ENCODE measurements at places on chromosomes 3 and 15. TPM values are rescaled to one million over a fixed set of nuclear protein-coding genes. Genes with fewer than 3 reads are reported as not detected.
A peak's percentile ranks its signal among the peaks of the same experiment; 100 is the strongest.

DNA sequence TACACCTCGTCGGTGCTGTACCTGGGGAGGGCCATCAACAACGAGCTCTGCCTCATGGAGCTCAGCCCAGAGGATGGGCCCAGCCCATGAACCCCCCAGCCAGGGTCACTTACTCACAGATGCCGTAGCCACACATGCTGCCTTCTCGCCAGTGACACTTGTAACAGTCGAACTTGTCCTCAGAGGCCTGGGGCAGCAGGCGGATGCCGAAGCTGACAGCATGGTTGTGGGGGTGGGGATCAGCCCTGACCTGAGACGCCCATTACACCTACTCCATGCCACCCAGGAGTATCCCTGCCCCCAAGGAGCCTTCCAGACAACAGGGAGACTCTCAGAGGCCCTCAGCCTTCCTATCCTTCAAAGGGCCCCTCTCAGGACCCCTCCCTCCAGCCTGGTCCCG lies 12.1 kb downstream of the ALS2CL start:
- no peak for DNase-seq

DNA sequence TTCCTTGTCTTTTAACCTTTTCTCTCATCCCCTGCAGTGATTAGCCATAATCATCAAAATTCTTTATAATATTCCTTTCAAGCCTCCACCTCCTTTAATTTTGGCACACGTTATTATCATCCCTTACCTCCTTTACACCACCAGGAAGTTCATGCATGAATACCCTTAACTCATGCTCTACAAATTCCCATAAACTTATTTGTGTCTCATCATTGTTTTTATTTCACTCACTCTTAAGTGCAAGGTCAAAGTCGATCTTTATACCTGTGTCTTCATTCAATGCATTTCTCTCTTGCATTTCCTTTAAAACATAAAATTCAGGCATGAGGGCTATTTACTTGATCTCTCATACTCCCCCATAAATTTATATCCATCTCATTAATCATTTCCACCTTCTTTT lies 1064.6 kb upstream of the CADM2 start:
- no peak for DNase-seq

DNA sequence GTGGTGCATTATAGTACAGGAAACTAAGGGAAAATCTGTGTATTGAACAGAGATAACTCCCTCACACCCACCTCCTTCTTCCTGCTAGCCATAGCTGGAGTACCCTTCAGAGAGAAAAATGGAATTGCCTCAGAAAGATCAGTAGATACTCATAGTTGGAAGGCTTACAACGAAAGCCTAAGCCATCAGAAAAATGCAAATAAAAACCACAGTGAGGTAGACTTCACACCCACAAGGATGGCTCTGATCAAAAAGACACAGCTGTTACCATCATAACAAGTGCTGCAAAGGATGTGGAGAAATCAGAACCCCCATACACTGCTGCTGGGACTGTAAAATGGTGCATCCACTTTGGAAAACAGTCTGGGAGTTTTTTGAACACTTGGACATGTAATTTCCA lies 7.4 kb upstream of the DLG1 start:
- peak; percentile 44 for DNase-seq

DNA sequence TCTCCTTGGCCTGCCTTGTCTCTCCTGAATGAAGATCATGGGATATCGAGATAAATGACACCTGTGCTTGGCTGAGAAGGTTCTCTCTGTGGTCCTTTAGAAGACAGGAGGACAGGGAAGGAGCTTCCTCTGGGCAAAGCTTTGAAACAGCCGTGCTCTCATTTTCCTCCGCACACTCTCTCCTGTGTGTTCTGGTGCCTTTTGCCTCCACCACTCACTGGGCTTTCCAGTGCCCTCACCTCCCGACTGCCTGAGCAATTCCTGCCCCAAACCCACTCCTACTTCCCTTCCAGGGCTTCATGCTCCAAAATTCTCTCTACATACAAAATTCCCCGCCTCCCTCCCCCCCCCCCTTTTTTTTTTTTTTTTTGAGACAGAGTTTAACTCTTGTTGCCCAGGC lies 32.3 kb downstream of the UPK1B start:
- no peak for DNase-seq

- DNase-seq = no peak
Observed at GRCh38 chr3:45943207-45943846, at the start of gene CXCR6. TSS of gene CXCR6 (plus strand) at chr3:45943464. CDS start at chr3:45946482, 3,018 bp downstream.

- DNase-seq = peak; percentile 50
Observed at GRCh38 chr3:126654571-126655383, at the start of gene TXNRD3. TSS of gene TXNRD3 (minus strand) at chr3:126655124.

GRCh38 chr15:28945626-28946230 lies 60.0 kb downstream of the APBA2 start:
- DNase-seq = no peak

DNA sequence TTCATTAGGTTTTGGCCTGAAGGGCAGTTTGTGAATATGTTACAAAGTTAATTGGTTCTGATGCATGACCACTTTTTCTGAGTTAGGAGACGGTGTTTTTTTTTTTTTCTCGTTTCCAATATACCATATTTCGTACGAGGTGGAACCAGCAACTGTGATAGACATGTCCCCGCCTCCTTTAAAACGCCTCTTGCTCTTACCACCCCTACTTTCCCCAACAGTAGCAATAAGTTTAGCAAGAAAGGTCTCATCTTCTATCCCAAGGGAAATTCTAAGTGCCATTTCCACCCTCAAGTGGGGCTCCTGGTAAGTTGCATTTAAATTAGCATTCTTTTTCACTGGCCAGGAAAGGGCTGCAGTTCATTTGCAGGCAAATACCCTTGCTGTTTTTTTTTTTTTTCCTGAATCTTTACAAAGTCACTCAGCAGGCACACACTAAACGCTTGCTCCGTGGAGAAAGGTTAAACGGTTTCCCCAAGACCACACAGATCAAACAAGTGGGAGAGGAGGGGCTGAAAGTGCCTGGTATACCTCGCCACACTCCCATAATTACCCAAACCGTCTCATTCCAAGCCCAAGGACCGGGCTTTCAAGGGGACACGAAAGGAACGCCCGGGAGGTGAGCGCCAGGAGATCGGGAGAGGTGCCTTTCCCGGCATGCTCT lies 39.5 kb upstream of the MGA start:
- no peak for DNase-seq

DNA sequence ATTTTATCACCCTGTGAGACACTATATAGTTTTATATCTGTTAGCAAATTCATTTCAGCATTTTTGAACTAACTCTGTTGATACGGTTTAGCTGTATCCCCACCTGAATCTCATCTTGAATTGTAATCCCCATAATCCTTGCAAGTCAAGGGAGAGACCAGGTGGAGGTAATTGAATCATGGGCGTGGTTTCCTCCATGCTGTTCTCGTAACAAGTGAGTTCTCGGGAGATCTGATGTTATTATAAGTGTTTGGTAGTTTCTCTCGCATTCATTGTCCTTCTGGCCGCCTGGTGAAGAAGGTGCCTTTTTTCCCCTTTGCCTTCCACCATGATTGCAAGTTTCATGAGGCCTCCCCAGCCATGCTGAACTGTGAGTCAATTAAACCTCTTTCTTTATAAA lies 53.2 kb upstream of the TMC3 start:
- DNase-seq = no peak

DNA sequence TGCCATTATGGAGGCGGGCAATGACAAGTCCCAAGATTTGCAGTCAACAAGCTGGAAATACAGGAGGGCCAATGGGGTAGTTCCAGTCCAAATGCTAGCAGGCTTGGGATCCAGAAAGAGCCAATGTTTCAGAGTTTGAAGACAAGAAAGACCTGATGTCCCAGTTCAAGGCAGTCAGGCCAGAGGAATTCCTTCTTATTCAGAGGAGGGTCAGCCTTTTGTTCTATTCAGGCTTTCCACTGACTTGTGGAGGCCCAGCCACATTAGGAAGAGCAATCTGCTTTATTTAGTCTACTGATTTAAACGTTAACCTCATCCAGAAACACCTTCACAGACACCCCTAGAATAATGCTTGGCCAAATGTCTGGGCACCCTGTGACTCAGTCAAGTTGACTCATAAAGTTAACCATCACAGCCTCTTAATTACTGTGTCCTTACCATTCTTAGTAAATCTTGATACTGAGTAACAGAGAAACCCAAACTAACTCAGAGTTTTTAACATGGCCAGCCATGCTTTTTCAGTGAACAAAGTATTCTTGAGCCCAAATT lies 50.9 kb upstream of the NPHP3 start:
- no peak for DNase-seq

GRCh38 chr3:23762214-23762613 lies 43.5 kb upstream of the UBE2E1 start:
- DNase-seq = no peak

DNA sequence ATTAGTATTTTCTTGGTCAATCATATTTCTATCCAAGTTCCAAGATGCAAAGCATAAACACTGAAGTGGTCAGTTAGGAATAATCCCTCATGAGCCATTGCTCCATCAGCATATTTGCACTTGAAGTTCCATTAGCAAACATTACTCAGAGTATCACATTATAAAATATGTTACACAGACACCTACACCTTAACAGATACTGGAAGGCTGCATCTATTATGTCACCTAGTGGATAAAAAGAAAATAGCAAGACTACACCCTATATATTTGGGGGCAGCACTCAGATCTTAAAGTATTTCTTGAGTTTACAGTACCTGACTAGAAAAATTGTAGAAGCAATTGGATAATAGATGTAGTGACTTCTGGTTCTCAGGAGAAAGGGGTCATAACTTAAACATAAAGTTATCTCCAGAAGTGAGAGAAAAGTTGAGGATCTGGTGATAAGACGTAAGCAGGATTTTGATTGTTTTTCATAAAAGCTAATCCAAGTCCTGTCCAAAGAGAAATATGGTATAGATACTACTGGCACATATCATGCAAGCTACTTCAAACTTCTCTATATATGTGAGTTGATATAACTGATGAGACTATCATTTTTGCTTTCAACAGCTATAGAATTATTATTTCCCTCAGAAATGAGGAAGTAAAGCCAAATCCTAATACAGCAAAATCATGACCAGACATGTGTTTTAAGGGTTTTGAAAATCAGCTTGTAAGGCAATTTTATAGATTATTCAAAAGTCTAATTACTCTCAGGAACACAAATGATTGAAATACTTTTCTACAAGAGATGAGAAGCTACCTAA lies 422.2 kb downstream of the GBE1 start:
- peak; percentile 37 for DNase-seq

DNA sequence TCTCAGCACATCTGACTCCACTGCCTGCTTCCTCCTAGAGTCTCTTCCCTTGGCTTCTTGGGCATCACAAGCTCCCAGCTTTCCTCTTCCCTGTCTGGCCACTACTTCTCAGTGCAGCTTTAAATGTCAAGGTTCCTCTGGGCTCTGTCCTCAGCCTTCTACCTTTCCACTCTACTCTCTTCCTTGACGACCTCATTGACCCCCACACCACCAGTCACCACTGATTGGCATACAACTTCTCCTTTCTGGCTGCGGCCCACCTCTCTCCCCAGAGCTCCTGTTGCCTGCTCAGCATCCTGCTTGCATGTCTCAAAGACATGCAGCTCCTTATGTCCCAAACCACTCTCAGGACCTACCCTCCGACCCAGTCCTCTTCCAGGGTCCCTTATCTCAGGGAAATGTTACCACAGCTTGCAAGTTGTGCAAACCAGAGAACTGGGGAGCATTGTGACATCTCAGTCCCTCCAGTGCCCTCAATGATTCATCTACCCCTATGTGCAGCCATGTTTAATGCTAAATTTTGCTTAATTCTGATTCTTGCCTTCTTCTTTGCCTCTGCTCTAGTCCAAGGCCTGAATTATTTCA lies 49.9 kb downstream of the TRPM1 start:
- no peak for DNase-seq

DNA sequence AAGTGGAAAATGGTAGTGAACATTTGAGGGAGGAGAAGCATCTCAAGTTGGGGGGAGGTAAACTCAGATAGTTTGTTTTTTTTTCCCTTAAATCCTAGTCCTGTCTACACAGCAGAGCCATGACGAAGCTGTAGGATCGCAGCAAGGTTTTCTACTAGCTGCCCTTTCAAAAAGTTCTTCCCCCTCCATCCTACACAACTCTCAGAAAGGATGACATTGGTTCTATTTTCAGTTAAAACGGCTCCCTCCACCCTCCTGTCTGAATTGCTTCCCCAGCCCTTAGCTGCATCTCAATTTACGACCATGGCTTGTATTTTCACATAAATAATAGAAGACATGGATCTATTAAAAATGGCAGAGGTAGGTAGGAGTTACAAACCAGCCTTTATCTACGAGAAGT lies 2.2 kb downstream of the HOMER2 start:
- no peak for DNase-seq

DNA sequence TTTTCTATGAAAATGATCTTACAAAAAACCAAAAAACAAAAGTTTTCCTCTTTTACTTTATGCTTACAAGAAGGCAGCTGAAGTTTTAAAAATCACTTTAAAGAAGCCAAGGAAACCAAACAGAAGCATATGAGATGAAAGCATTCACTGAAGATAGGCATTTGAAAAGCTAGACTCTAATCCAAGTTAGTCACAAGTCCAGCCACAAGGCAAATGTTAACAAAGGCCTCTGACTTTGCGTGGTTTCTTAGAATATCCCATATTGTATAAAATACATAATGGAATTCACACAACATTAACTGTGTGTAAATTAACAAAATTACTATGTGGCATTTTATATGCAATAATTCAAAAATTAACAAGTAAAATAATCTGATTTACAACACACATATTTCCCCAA lies 17.7 kb downstream of the MRPL3 start:
- DNase-seq = no peak

DNA sequence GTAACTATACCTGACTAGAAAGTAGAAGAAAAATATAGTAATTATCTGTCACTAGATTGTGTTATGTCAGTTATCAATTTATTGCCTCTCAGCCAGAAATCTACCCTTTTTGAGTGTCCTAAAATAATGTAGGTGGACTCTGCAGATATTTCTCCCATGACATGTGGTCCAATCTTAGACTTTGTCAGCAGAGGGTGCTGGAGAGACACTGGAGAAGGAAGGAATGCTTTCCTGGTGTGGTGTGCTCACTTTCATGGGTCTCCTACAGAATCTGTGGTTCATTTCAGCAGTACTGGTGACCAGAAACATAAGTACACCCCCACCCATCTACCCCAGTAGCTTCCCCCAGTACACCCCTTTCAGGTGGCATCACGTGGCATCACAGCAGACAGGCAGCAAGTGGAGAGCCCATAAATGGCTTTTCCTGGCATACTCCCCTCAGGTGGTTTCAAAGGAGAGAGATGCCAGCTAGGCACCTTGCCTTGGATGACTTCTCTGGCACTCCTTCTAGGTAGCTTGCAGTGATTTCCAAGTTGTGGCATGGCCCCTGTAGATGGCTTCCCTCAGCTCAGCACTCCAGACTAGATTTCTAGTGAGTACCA lies 114.7 kb downstream of the GADL1 start:
- peak; percentile 54 for DNase-seq

DNA sequence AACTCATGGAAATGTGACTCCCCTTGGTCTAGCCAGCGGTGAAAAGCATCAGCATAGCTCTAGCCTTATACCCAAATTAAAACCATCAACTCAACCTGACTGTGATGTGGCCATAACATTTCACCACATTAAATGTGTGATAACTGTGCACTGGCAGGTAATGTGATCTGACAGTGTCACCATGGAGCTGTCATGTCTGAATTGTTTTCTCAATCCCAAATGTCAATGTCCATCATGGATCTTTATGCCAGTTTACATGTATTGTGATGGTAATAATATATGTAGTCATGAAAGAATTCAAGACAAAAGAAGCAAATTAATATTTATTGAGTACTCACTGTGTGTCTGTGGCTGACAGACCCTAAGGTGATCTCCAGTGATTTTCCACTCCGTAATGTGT lies 213.4 kb upstream of the EOMES start:
- DNase-seq = no peak

The AMOTL2 gene
- 197 TPM for total RNA-seq

The VILL gene
- 1.0 TPM for total RNA-seq

The ATP10A gene
- 4.0 TPM for total RNA-seq

The OR5AC2 gene
- not detected for total RNA-seq

Data from HT1080 (cell line).